Stimulated activated CD8-positive, alpha-beta memory T cell treated with anti-CD3 and anti-CD28 coated beads, Interleukin-4, amount 100 ng/mL, for 48 hours (primary cell): ENCODE measurements at places on chromosomes 6 and 20.

DNA sequence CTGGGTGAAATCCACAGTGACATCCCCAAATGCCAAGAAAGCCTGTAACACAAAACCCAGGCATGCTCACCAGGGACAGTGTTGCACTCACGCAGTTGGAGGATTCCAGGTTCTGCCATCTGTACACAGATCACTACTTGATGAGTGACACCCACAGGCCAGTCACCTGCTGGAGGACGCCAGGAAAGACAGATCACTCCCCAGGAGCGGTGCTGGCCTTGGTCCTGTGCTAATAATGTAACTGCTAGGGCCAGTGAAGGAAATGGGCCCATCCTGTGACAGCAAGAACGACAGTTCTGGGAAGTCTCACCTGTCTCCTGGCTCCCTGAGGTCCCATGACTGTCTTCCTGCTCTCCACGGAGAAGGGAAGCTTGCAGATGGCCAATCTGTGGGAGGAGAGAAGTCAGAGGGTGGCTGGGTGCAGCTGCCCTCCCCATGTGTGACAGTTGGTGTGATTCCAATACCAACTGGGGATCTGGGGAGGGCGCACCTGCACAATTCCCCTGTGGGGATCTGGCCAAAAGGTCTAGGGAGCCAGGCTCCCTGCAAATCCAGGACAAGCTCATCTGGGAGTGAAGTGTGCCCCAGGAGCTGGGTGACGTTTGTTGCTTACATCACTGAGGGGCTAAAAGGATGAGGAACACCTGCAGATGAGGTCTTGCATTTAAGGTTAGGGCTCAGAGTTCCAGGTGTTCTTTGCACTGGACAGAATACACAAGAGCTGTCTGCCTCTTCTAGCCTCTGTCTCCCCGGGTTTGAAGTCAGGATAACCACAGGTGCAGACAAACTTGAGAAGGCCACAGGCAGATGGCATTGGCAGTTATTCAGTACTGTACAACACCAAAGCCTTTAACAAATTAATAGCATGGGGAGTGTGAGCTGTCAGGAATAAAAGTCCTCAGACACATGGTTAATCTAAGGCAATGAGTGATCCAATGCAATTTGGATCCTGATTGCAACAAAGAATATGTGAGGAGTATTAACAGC, 10.3 kb downstream of the ZNF337 start:
- DNase-seq: no peak

DNA sequence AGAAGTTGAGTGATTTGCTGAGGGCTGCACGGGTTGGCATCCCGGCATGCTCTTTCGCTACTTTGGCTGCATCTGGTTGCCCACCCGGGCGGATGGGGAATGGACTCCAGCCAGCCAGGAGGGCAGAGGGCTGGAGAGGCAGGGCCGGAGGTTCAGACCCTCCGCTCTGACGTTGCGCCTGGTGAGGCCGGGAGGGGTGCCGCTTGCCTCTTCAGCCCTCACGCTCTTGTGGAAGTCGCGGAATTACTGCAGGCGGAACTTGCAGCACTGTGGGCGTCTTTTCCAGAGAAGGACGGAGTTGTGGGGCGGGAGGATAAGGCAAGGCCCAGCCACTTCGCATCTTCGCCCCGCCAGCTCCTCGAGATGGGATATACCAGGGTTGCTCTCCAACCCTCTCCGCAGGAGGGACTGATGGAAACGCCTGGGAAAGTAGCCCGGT, 656 bp downstream of the RTEL1 start:
- DNase-seq: peak; percentile 48

DNA sequence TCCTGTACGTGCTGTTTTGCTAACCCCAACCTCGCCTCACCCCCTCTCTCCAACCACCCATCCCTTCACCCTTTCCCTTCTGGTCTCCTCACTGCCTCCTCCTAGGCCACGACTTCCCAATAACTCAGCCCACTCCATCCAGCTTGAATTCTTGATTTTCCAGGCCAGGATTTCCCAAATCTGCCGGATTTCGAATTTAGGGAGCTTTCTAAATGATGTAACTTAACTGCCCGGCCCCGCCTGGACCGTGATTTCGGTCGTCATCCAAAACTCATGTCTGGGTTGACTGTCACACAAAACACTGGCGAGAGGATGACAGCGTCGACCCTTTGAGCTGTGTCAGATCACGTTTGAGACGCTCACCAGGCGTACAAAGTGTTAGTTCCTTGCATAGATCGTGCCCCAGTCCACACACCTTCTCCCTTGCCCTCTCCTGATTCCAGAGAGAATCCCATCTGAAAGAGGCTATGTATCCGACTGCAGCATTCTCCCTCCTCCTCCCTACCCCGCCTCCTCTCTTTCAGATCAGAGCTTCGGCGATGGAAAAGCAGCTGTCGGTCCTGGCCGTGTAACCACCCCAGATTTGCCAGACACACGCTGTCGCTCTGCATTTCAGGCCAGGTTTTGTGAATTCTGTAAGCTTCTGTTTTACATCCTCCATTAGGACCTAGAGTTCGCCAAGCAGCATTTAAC, 168.2 kb downstream of the GPX5 start:
- no peak for DNase-seq

GRCh38 chr20:63848003-63848911, 13.0 kb upstream of the ABHD16B start:
- no peak for DNase-seq

DNA sequence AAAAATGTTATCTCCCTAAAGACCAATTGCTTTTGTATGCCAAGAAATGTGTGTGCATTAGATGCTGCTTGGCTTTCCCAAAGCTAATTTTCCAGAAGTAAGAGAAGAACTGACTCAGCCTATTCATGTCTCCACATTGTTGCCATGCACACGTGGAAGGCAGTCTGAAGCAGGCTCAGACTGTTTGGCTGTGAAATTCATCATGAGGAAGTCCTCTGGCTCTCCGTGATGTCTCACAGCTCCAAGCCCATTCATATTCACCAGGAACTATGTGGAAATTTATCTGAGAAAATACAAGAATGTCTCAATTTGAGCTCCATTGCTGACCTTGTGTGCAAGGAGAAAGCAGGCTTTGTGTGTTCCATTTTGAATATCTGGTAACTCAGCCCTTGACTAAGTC, 1022.2 kb upstream of the GJE1 start:
- no peak for DNase-seq

DNA sequence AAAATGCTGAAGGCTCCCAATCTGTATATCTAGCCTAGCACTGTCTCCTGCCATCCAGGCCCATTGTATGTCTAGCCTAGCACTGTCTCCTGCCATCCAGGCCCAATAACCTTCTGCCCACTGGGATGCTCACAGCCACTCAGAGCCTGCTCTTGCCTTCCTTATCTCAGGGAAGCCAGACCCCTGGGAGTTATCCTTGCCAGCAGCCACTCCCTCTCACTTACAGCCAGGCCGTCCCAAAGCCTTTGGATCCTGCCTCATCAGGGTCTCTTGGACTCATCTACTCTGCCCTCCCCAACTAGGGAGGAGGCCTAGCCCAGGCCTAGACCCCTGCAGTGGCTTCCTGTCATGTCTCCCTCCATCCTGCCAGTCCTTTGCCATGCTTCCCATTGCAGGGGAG, 37.3 kb downstream of the KIF3B start:
- no peak for DNase-seq

GRCh38 chr6:28747083-28747630, 176.6 kb downstream of the TRIM27 start:
- no peak for DNase-seq

DNA sequence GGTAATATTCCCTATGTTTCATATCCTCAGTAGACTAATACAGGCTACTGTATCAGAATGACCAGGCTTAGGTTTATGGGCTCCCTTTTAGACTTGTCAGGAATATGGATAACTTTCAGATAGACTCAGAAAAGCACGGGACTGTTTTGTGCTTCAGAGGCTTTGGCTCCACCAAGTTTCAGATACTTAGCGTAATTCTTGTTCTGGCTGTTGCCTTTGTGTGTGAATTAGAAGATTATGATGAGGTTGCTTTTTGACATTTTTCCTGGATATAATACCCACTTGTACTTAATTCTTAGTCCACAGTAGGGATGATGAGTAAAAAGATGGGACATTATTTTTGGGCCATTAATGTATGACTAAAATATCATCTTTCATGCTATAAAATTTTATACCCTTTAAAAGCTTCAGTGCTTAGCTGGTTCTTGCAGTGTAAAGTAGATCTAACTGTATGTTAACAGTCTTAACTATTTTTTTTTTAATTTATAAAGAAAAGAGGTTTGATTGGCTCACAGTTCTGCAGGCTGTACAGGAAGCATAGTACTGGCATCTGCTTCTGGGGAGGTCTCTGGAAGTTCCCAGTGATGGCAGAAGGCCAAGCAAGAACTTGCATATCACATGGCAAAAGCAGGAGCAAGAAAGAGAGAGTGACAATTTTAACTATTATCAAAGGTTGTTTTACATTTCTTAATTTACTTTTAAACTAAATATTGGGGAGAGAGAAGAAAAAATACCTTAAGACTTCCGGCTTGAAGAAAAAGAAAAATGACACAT, 120.7 kb downstream of the ZFAND3 start:
- no peak for DNase-seq

DNA sequence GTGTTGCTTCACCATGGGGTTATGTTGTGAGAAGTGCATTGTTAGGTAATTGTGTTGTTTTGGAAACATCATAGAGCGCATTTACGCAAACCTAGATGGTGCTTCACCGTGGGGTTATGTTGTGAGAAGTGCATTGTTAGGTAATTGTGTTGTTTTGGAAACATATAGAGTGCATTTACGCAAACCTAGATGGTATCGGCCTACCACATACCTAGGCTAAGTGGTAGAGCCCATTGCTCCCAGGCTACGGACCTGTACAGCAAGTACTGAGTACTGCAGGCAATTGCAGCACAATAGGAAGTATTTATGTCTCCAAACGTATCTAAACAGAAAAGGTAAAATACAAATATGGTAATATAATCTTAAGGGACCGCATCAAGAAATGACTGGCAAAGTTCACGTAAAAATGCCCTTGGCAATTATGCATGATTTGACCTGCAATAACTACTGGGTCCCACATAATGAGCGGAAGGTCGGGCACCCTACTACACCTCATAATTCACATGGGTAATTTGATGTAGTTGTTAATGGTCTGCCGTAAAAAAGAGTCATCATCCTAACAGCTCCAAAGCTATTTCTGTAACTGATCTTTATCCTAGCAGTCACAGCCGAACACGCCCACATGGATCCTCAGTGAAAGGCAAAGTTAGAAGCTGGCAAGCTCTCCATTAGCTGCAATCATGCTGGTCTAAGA, 76.0 kb downstream of the RSPH3 start:
- DNase-seq: no peak

DNA sequence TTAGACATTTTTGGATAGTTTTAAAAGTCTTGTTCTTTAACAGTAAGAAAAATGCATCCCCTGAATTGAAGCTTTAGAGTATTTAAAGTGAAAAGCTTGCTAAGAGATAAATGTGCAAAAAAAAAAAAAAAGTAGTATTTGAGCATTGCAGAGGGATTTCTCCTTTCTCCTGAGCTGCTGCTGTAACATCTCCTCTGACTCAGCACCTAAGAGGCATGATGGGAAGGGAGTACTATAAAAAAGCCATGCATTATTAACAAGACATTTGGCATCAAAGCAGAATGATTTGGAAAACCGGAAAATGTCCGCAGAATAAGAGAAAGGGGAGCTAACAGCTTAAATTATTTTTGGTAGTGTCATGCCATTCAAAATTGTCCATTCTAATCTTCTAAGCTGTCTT, 27.9 kb downstream of the B4GALT5 start:
- no peak for DNase-seq

DNA sequence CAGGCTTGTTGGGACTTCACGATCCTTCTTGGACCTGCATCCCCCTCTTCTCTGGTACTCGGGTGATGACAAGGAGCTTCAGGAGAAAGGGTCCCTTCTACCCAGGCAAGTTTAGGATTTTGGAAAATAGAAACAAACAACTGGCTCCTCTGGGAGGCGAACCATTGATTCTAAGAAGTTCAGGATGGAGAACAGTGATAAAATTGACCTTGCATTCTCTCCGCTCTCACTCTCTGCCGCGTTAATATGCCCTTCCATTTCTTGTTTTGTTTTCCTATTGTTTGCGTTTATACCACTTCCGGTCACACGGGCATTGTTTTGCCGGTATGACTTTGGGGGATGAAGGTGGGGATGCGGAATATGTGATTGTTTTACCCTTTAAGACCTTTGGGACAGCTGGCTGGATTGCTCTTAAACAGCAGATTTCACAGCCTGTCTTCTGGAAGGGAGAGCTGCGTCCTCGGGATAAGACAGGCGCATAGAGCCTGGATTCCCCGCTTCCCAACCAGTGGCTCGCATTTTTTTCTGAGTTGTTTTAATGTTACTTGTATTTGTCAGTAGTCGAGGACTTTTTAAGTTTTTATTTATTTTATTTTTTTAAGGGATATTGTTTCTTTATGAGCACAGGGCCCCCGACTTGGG, 144.3 kb upstream of the ZNF184 start:
- no peak for DNase-seq

GRCh38 chr20:11332381-11332780, 585.3 kb upstream of the BTBD3 start:
- no peak for DNase-seq

DNA sequence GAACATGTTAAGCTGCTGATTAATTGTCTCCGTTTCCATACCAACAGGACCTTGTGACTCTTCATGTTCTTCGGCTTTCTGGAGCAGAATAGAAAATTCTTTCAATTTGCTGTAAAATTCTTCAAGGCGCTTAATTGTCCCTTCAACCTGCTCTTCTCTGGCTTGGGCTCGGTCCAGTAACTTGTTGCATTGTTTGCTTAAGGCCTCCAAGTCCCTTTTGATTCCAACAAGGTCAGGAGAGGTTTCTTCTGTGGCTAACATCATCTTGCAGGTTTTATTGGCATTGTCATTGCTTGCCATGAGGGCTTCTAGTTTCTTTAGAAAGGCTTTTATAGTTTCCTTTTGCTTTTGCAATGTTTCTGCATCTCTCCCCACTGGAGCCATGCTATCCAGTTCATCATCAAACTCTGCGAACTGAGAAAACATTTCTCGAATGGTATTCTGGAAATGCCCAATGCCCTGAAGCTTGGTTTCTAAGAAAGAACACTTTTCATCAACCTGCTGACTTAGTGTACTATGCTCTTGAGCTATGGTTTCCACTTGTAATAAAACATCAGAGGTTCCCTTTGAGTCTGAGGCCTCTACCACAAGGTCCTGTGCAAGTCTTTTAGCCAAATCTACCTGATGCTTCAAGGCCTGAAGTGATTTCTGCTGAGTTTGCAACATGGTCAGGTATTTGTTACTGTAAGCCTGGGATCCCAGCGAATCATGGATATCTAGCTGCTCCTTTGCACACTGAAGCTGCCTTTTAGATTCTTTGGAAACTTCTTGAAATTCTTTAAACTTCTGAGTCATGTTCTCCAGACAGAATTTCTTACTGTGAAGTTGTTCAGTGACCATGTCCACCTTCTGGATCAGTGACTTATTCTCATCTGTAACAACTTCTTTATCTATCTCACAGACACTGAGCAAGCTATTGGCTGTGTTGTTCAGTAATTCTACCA, 90.2 kb downstream of the DST start:
- no peak for DNase-seq
